ENCODE measurements at places on chromosomes 5 and 9.

- no peak for DNase-seq
Observed at GRCh38 chr5:74949976-74950375, 83.8 kb upstream of the FAM169A start.

- DNase-seq = no peak
Observed at GRCh38 chr5:18526792-18527405, 892.6 kb downstream of the TAF11L14 start.

- no peak for DNase-seq
Observed at GRCh38 chr9:79565245-79565644, 6.5 kb upstream of the TLE4 start.

- no peak for DNase-seq
Observed at GRCh38 chr9:127186806-127187205, 64.4 kb upstream of the ANGPTL2 start.

DNA sequence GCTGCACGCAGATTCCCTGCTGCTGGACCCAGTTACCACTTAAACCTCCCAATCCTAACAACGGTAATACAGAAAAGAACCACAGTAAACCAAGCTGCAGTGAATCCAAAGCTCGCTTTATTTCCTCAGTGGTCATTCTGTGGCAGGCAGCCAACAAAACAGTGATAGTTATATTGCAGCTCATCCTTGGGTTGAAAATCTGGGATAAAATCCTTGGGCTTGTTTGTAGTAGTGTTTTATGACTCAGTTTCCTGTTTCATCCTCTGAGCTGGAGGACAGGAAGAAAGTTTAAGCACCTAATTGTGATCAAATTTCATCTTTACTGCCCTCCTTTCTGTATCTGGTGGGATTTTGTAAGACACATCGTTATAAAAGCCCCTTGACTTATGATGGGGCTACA lies 31.4 kb downstream of the HMGCR start:
- no peak for DNase-seq

- DNase-seq = no peak
Observed at GRCh38 chr9:136328011-136328621, 777 bp downstream of the GPSM1 start.
